NB4 (cell line): ENCODE measurements at places on chromosomes 3 and 15.

DNA sequence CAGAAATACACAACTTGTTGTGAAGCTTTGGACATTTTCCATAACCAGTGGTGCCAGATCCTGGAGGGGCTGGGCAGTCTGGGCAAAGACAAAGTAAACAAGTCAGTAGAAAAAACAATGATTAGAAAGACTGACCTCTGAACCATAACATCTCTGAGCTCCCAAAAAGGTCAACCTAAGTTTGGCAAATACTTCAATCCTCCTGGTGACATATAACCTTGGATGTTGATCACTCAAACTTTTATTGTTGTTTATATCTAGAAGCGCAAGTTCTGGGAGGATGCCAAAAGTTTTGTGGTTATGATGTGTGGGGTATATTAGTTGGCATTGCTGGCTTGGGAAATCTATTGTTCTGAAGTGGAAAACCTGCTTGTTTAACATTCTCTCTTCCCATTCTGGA lies 257.7 kb downstream of the DIPK2A start:
- no peak for DNase-seq

DNA sequence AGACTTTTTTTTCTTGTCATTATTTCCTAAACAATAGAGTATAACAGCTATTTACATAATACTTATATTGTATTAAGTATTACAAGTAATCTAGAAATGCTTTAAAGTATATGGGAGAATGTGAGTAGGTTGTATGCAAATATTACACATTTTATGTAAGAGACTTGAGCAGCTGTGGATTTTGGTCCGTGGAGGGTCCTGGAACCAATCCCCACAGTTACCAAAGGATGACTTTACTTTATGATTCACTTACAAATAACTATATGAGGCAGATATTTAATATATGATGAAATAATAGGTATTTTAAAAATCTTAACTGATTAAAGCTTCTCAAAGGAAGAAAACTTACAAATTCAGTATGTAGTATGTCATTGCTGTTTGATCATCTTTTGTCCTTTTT lies 56.3 kb downstream of the PPP2R3A start:
- DNase-seq: no peak

GRCh38 chr15:38997841-38998240 lies 433.2 kb upstream of the RASGRP1 start:
- DNase-seq: no peak

GRCh38 chr3:76369170-76369569 lies 583.8 kb upstream of the ZNF717 start:
- peak; percentile 9 for DNase-seq

DNA sequence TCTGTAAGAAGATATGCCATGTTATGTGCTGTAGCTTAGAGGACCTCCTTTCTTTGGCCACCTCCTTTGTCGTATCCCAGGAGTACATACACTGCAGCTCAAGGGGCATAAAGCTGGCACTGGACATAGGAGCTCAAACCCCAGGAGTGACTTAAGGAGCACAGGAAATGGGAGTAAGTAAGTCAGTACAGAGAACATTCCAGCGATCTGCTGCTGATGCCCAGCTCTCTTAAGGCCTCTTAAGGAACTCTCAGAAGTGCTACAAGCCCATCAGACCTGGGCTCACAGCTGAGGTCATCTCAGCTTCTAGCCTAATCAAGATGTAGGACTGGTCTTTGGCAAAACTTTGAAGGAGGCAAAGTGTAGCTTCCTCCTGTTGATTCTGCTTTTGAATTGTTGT lies 21.6 kb upstream of the ACTL6A start:
- no peak for DNase-seq

GRCh38 chr3:97291901-97292300 lies 472.7 kb upstream of the ARL6 start:
- DNase-seq: no peak

GRCh38 chr3:137767538-137768360 lies 3.6 kb downstream of the SOX14 start:
- DNase-seq: no peak

DNA sequence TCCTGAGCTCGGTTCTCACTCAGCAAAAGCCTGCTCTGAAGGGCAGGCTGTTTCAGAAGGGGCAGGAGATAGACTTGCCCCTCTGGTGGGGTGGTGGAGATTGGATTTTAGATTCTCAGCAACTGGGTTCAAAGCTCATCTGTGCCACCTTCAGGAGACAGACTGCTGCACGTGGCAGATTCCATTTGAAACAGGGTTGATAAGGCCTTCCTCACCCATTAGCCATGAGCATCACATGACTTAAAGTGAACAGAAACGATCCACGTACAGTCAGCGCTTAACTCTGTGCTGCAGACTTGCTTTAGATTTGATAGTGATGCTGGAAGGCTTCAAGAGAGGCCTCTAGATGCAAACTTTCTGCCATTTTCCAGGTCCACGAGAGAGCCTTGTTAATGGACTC lies 35.0 kb upstream of the MGLL start:
- peak; percentile 21 for DNase-seq

DNA sequence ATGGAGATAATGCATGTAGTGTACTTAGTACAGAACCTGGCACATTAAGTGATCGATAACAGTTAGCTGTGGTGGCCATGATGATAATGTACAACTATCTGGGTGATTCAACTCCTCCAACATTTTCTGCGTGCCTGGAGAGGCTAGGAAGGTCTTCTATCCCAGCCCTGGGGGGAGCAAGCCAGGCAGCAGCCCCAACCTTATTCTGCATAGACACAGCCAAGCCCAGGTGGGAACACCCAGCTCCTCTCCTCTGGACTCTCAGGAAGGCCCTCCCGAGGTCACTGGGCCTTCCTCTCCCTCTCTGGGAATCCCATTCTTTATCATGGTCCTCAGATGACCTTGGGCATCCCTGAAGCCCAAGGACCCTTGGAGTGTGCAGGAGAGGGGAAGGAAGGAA lies 5.1 kb upstream of the TLE3 start:
- no peak for DNase-seq

DNA sequence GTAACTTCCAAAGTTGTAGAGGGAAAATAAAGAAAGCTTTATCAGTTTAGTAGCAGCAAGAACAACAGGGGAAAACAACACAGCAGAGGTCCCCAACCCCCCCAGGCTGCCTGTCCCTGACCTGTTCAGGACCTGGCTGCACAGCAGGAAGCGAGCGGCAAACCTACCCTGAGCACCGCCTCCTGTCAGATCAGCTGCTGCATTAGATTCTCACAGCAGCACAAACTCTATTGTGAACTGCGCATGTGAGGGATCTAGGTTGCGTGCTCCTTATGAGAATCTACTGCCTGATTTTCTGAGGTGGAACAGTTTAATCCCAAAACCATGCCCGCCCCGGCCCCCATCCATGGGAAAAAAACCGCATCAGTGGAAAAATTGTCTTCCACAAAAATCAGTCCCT lies 40.3 kb downstream of the USP50 start:
- no peak for DNase-seq

DNA sequence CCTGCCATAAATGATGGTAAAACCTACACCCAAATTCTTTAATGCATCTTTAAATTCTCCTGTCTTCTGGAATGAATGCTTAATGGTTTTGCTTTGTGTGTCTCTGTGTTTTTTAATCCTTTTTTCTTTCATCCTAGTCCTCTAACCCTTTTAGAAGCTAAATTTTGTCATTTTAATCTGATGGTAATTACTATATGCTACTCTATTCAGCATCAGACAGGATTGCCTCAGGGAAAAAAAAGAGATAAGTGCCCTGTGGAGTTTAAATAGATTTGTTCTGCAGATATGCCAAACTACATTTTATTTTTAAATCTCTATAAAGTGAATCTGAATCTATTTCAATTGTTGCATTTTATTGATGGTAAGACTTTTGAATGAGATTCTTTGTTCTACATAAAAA lies 966.8 kb downstream of the NSUN3 start:
- DNase-seq: no peak

DNA sequence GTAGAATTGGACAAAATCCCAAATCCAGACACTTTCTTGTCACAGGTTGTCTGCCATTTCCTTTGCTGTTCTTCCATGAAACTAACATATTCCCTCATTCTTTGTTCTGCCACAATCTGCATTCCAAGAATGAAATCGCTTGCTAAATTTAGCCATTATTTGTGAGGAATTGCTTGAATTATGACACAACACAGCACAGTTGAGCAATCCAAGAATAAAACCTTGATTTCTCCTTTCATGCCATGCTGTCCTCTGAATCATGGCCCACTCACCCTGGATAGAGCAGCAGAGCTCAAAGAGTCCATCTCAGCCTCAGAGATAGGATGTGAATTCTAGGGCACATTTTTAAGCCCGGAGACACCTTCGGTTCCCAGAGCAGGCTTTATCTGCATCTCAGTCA lies 35.2 kb upstream of the GREM1 start:
- DNase-seq: no peak

DNA sequence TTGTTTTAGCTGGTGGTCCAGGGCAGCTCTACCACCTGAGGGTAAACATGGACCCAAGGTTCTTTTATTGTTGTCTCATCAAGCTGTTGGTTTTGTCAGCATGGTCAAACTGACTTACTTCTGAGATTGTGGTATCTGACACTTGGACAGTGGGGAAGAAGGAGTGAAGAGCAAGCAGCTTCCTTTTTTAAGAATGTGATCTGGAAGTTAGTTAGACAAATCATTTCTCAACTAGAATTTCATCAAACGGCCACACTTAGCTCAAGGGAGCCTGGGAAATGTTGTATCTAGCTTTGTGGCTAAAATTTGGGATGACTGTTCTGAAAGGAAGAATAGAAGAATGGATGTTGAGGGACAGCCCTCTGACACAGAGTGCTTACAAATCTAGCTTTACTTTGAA lies 215.2 kb downstream of the ZNF621 start:
- DNase-seq: no peak

GRCh38 chr15:79943820-79944219 lies 27.2 kb downstream of the BCL2A1 start:
- DNase-seq: no peak

- no peak for DNase-seq
Measured at GRCh38 chr3:188339410-188340295, 185.7 kb downstream of the LPP start.

- DNase-seq: no peak
Measured at GRCh38 chr15:67061811-67062368, 3.5 kb upstream of the SMAD3 start.

- no peak for DNase-seq
Measured at GRCh38 chr3:122697952-122698620, 17.4 kb downstream of the PARP14 start.

- no peak for DNase-seq
Measured at GRCh38 chr3:22451501-22451900, 700.5 kb upstream of the ZNF385D start.

- DNase-seq: peak; percentile 52
Measured at GRCh38 chr3:30640851-30641250, 34.5 kb downstream of the TGFBR2 start.

GRCh38 chr15:89939910-89940309 lies 27.2 kb upstream of the ARPIN start:
- no peak for DNase-seq

DNA sequence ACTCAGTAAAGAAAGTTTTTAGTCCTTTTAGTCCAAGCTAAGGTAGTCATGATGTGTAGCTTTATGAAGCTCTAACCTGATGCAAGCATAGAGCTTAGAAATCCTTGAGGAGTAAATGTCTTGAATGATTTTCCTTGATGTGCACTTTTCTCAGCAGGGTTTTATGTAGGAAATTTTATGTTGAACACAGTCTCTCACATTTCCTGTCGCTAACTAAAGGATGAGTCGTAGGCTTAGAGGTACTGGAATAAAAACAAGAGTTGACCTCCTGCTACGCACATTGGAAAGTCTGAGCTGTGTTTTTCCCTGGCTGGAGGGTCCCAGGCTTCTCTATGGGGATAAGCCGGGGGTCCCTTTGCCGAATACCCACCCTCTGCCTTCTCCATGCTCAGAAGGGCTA lies 34.7 kb upstream of the ZPLD1 start:
- no peak for DNase-seq

DNA sequence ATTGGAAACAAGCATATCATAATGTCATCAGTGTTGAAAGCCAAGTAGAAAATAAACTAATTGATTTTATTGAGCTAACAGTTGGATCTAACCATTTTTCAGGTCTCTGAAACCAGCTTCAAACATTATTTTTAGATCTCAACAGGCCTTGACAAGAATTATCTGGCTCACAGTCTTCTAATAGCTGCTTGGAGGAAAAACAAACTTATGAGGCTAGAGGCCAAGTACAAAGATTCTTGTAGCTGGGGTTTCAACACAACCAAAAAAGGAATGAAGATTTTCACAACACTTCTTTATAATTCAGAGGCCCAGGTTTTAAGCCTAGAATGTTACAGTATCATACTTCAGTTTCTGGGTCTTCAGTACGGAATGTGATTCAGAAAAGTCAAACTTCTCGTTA lies 3.7 kb downstream of the SETMAR start:
- DNase-seq: no peak

DNA sequence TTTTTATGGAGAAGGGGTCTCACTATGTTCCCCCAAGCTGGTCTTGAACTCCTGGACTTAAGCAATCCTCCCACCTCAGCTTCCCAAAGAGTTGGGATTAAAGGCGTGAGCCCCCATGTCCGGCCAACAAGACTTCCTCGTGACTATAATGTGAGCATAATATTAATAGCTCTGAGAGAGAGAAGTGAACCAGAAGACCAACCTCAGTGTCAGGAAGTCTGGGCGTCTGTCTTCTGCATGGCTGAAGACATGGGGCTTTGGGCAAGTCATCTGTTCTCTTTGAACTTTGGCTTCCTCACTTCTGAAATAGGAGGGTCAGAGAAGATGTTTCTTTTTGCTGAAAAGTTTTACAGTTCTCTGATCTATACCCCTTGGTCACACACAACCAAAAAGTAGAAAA lies 92.1 kb downstream of the SLC49A4 start:
- DNase-seq: no peak

DNA sequence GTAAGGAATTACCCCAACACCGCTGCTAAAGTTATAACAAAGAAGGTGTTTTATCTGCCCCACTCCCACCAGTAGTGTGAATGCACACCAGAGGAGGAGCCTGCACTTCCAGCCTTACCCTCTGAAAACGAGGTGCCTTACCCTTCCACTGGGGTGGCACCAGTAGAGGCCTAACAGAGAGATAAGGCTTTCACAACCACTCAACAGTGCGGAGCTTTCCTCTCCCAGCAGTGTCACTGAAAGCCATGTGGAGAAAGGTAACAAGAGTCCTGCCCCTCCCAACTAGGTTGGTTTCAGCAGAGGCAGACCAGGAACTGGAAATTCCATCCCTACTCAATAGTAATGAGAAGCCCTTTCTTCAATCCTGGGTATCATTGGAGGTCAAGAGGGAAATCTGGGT lies 539.2 kb downstream of the VGLL3 start:
- DNase-seq: no peak

DNA sequence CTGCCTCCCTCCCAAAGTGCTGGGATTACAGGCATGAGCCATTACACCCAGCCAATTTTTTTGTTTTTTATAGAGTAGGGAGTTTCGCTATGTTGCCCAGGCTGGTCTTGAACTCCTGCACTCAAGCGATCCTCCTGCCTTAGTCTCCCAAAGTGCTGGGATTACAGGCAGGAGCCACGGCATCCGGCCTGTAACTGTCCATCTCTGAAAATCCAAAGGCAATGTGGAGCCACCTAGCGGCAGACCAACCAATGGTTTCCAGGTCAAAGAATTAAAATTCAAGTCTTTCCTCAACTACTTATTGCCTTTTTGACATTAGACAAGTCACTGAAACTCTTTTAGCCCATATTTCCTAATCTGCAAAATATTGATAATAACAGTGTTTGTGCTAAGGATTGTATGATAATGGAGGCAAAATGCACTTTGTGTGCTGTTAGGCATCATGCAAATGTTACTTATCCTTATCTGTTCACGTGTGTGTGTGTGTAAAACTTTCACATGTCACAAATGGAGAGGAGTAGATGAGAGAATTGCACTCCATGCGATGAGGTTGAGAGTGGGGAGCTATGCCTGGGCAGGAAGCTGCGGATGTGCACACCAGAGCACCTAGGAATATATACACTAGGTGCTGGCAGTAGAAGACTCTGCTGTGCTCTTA lies 48.7 kb downstream of the COL8A1 start:
- DNase-seq: peak; percentile 48
